ENCODE measurements at places on chromosomes 1 and 21. TPM values are rescaled to one million over a fixed set of nuclear protein-coding genes. Genes with fewer than 3 reads are reported as not detected.
A peak's percentile ranks its signal among the peaks of the same experiment; 100 is the strongest.

DNA sequence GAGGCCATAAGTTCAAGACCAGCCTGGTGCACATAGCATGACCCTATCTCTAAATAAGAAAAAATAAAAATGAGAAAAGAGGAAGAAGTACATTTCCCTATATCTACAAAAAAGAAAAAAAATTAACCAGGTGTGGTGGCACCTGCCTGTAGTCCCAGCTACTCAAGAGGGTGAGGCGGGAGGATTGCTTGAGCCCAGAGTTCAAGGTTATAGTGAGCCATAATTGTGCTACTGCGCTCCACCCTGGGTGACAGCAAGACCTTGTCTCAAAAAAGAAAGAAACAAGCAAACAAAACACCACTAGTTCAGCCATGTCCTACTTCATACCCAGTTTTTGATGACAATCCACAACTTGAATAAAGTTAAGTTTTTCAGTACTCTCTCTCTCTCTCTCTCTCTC lies 30.7 kb upstream of the TDRD10 start:
- no peak for DNase-seq

DNA sequence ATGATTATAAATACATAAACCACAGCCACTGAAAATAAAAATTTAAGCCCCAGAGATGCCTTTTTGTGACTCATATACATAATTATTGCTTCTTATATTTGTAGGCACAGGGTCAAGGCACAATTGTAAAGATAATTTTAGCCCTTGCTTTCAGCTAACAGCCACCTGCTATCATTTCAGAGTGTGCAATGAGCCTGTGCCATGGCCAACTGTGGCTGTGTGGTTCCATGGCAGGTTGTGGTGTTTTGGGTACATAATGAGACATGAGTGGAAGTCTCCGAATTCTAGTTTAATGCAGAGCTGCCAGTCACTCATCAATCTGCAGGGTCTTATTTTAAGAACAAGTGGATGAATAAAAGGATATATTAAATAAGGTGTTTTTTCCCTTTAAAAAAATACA lies 346.9 kb upstream of the SNX7 start:
- DNase-seq, result no peak

GRCh38 chr1:16164213-16165072 lies 8.6 kb upstream of the EPHA2 start:
- DNase-seq, result no peak

GRCh38 chr1:209168204-209168603 lies 415.3 kb upstream of the CAMK1G start:
- no peak for DNase-seq

- peak; percentile 47 for DNase-seq
Measured at GRCh38 chr1:193111641-193112090, 6.5 kb upstream of the GLRX2 start.

- peak; percentile 27 for DNase-seq
Measured at GRCh38 chr1:25246600-25247023, 642 bp downstream of the RSRP1 start.

DNA sequence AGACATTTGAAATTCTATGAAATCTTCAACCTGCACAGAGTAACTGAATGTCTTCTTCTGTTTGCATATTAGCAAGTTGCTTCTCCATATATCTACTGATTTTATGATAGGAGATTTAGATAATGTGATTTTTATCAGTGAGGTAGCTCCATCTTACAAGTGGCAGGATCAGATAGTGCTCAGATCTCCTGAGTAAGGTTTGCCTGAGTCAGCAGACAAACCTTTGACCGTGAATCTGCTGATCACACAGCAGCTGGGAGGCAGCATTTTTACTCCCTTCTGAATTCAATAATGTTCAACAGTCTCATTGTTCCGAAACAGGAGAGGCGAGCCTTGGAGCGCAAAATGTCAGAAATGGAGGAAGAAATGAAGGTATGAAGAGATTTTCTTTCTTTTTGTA lies 141.4 kb downstream of the SYT2 start:
- no peak for DNase-seq

GRCh38 chr1:245772325-245772724 lies 617.5 kb downstream of the KIF26B start:
- DNase-seq, result no peak

DNA sequence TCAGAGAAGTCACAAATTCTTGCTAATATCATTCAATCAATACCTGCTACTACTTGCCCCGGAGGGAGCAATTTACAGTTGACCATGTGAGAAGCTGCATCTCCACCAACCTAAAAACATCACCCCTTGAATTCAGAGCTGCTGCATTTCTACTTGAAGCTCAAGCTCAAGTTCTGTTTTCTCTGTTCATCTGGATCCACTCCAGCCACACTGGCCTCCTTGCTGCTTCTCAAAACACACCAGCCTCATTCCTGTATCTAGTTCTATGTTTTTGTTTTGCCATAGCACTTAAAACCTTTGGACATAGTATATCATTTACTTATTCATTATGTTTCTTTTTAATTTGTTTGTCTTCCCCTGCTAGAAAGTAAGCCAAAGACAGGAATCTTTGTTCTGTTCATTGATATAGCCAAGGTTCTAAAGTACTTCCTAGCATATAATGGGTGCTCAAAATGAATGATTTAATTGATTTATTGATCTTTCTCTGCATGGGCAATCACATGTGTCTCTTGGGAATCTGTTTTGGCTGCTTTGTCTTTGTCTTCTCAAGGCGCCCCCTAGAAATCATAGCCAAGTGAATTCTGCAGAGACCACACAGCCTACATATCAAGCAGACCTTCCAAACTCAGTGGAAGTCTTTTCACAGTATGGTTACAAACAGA lies 23.6 kb downstream of the SYF2 start:
- DNase-seq, result no peak

DNA sequence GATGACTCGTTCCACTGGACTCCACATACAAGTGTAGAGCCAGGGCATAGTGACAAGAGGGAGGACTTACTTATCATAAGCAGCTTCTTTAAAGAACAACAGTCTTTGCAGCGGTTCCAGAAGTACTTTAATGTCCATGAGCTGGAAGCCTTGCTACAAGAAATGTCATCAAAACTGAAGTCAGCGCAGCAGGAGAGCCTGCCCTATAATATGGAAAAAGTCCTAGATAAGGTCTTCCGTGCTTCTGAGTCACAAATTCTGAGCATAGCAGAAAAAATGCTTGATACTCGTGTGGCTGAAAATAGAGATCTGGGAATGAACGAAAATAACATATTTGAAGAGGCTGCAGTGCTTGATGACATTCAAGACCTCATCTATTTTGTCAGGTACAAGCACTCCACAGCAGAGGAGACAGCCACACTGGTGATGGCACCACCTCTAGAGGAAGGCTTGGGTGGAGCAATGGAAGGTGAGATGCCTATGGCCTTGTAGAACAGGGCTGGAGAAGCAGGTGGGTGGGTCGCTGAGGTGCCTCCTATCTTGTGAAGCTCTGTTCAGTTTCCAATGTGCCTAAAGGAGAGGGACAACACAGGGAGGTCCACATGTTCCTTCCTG lies 12.1 kb downstream of the MIA3 start:
- no peak for DNase-seq

DNA sequence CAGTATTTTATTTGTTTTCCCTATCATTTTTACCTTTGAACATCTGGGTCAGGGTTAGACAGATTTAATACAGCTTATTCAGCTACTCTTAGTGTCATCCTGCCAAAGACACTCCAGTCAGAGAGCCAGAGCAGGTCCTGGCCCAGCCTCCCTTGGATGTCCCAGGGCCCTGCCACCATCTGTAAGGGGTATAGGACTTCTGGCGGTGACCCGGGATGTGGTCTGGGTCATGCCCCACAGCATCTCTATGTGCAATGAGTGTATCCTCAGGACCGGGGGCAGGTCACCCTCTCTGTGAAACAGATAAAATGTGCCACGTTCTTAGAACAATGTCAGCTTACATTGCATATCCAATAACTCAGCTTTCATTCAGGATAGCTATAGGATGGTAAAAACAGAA lies 37.8 kb upstream of the PRSS38 start:
- DNase-seq, result no peak

DNA sequence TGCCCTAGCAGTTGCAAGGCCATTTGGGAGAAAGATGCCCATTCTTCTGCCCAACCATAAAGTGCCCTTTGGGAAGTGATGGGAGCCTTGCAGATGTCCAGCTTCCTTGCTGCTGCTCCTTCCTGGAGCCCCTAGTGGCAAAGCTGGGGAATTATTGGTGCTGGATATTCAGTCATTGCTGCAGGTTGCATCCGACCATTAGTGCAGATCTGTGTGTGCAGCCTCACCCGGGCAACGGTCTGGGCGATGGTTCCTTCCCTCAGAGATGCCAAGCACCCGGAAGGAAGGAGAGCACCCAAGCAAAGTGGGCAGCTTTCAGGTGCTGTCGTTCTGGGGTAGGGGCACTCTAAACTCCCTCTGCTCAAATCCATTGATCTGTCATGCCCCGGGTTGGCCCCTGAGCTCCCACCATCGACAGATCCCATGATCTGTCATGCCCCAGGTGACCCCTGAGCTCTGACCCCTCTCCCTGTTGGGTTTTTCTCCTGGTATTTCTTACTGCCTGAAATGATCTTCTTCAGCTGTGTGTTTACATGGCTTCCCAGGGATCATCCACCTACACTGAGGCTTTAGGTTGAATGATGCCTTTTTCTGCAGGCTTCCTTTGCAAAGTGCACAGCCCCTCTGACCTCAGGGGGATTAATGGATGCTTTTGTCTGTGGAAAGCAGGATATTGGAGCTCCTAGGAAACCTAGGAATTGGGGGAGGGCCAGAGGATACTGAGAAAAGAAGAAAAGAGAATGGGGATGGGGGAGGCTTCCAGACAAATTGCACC lies 467.5 kb downstream of the PTPRU start:
- DNase-seq, result no peak

- DNase-seq, result no peak
Measured at GRCh38 chr1:20634594-20635084, 1.4 kb downstream of the PINK1 start.

GRCh38 chr1:89672489-89673183 lies 39.7 kb downstream of the LRRC8C start:
- DNase-seq, result no peak

- no peak for DNase-seq
Measured at GRCh38 chr1:41731516-41732030, 187.1 kb downstream of the HIVEP3 start.

DNA sequence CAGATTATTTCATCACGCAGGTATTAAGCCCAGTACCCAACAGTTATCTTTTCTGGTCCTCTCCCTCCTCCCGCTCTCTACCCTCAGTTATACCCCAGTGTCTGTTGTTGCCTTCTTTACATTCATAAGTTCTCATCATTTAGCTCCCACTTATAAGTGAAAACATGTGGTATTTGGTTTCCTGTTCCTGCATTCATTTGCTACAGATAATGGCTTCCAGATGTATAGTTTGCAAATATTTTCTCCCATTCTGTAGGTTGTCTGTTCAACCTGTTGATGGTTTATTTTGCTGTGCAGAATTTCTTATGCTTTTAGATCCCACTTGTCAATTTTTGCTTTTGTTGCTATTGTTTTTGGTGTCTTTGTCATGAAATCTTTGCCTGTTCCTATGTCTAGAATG lies 21.1 kb upstream of the KCNH1 start:
- no peak for DNase-seq

DNA sequence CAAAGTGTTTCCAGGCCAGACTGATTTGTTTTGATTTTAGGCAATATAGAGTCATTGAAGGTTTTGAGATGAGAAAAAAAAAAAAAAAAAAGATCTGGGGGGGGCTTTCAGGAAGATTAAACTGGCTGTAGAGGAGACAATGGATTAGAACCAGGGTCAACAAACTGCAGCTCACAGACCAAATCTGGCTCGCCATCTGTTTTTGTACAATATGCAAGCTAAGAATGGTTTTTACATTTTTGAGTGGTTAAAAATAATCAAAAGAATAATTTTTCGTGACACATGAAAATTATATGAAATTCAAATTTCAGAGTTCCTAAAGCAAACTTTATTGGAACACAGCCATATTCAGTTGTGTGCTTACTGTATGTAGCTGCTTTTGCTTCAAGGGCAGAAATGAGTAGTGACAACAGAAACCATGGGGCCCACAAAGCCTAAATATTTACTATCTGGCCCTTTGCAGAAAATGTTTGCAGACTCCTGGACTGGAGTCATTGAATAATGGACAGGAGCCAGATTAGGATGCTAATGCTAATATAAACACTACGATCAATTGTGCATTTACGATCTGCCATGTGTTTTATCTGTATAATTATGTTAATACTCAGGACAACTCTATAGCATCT lies 375.7 kb upstream of the DAB1 start:
- DNase-seq, result no peak

- peak; percentile 42 for DNase-seq
Measured at GRCh38 chr1:25031966-25032667, 102.0 kb upstream of the RUNX3 start.

DNA sequence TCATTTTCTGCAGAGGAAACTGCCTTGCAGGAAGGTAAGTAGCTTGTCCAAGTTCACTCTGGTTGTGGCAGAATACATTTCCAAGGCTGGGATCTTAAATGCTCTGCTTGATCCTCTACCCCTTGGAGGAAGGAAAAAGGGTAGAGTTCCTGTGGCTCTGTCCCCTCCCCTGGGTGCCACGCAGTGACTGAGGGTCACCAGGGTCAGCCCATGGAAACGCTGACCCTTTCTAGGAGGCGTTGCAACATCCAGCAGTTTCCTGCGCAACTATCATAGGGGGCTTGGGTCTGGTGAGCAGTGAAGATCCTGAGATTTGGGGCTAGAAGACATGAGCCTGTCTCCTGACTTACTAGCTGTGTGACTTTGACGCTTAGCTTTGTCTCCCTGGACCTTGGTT lies 29.4 kb upstream of the EPS8L3 start:
- no peak for DNase-seq

GRCh38 chr1:234613128-234613875 lies 3.3 kb upstream of the IRF2BP2 start:
- no peak for DNase-seq

RGS13 gene
- total RNA-seq, result 0.22 TPM

TTF2 gene
- 6.4 TPM for total RNA-seq

ANGPTL3 gene
- not detected for total RNA-seq

KRTAP27-1 gene
- total RNA-seq, result not detected

IVL gene
- not detected for total RNA-seq

PCP4 gene
- total RNA-seq, result 5.4 TPM

CGN gene
- total RNA-seq, result 0.52 TPM

DISC1 gene
- total RNA-seq, result 3.5 TPM

FYB2 gene
- total RNA-seq, result 5.7 TPM

HCN3 gene
- total RNA-seq, result 1.2 TPM

TARBP1 gene
- total RNA-seq, result 11.4 TPM

IKBKE gene
- total RNA-seq, result 0.80 TPM

SLC44A3 gene
- total RNA-seq, result 5.9 TPM

All from left ventricle myocardium inferior (tissue), 1 donor.